ENCODE measurements at places on chromosomes 6 and 20.

DNA sequence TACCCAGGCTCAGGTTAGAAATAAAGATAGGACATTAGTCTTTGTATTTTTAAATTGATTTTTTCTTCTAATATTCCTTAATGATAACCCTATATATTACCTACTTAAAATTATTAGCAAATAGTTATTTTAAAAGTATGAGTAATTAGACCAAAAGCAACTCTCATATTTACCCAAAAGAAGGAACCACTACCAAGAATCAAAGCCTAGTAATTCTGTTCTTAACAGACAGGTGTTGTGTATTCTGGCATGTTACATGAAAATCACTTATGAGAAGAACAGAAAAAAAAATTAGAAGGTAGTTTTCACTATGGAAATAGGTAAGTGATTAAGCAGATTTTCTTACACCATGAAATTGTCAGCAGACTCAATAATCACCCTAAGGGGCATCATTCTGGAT is 105.1 kb downstream of the ATG5 start:
- no peak for DNase-seq

DNA sequence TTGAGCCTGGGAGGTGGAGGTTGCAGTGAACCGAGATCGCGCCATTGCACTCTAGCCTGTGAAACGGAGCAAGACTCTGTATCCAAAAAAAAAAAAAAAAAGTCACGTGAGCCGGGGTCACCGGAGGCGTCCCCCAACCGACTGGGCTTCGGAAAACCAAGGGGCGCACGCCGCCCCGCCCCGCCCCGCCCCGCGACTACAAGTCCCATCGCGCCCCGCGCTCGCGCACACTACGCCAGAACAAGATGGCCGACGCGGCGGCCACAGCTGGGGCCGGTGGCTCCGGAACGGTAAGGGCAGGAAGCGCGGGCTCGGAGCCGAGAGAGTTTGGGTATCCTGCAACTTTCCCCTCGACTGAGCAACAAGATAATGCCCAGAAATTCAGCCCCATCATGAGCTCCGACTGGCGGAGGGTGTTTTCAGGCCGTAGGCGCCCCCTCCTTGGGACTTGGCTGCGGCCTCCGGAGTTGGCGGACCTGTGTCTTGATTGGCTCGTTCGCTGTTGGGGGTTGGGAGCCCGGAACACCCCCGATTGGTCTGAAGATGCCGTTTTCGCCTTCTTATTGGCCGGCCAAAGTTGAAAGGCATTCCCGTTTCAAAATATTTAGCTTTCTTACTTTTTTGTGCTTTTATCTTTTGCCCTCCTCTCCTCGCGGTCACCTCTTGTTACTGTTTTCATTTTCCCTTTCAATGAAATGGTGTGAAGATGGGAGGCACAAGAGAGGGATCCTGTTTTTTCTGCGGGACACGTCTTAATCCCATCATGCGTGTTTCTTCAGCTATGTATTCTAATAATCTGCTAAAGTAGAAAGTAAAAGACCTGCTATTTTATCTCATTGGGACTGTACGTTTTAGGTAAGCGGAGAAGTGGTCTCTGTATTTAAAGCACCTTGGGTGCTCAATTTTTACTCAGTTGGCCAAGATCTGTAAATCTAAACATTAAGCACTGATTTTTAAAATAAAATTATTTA is at the start of gene TAF8:
Gene TAF8 (plus strand): TSS at position 228 of the 971 bp plus-strand sequence. CDS start 18 bp downstream, at position 246.
- peak; percentile 96 for DNase-seq

GRCh38 chr6:106474466-106474865 is 113.9 kb downstream of the CRYBG1 start:
- DNase-seq, result no peak

- DNase-seq, result peak; percentile 91
Observed at GRCh38 chr6:14734052-14734415, 511.8 kb upstream of the JARID2 start.

GRCh38 chr20:54257071-54257816 is 49.4 kb downstream of the PFDN4 start:
- no peak for DNase-seq

DNA sequence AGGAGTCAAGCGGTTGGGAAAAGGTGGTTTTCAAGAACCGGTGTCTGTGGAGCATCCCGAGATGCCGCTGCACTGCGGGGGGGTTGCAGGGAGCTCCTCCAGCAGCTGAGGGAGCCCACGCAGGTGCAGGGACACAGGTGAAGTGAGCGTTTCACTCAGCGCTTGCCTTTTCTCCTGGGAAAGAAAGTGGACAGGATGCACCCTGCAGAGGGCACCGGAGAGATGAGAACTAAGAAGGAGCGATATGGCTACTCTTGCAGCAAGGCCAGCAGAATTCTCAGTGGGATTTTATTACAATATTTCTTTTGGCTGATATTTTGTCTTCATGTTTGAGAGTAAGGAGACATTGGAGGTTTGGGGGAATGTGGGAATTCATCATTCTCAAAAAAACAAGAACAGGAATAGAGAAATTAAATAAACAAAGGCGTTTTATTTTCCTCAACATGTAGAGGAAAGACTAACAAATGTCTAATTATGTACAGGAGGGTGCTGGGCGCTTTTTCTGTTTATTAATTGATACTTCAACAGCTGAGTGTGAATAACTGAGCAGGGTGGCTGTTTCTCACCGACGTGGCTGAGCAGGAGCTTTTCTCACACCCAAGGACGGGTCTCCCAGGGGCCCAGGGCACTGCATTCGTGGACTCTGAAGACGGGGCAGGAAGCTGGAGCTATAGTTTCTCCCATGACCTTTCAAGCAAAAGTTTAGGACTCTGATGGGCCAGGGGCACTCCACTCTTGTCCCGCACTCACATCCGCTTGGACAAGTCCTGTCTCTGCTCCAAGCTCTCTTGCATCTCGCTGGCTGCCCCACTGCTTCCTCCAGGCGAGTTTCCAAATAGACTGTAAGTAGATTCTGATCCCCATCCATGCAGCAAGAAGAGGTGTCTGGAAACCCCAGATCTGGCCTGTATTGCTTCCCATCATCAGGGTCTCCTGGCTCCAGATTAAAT is 176.1 kb downstream of the SMOC2 start:
- DNase-seq, result no peak

GRCh38 chr20:55790178-55790577 is 215.1 kb downstream of the CBLN4 start:
- DNase-seq, result no peak

DNA sequence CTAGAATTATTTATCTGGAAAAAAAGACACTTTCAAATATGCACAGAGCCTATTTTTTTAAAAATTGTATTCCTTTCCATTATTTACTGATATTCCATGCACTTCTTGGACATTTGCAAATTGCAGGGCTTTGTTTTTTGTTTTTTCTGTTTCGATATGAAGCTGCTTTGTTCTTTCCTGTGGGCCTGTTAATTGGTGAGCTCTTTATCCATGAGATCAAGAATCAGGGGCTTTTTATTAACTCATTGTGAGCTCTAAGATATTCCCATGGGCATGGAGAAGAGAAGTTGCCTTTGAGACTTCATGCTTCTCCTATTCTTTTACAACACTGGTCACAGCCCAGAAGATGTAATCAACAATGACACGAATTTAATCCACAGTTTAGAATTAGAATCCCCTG is 145.1 kb downstream of the SAMD5 start:
- no peak for DNase-seq

GRCh38 chr6:47592131-47592840 is 106.1 kb upstream of the ADGRF4 start:
- no peak for DNase-seq

DNA sequence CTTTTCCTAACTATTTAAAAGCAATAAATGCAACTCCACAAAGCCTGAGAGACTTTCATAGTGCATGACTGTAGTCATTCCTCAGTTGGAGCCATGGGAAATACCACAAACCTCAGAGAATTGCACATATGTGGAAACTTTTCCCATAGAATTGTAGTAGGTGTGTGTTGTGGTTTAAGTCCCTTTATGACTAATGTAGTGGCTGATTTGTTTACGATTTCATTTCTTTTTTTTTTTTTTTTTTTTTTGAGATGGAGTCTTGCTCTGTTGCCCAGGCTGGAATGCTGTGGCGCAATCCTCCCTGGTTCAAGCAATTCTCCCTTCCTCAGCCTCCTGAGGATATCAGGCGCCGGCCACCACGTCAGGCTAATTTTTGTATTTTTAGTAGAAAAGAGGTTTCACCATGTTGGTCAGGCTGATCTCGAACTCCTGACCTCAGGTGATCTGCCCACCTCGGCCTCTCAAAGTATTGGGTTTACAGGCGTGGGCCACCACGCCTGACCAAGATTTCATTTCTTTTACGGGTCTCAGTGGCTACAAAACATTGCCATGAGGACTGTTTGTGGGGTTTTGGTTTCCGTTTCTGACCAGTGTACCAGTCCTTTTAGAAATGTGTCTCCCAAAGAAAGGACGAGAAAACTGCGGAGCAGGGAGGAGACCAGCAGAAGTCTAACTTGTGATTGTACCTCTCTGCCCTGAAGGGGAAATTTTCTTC is 212.1 kb upstream of the MARCKS start:
- no peak for DNase-seq

- DNase-seq, result no peak
Observed at GRCh38 chr6:79702691-79703090, 71.6 kb downstream of the SH3BGRL2 start.

GRCh38 chr20:59646487-59646886 is 42.1 kb downstream of the PHACTR3 start:
- DNase-seq, result no peak

GRCh38 chr6:160088784-160089533 is 32.7 kb upstream of the SLC22A1 start:
- no peak for DNase-seq

GRCh38 chr6:109897561-109898080 is 80.5 kb upstream of the GPR6 start:
- DNase-seq, result no peak

DNA sequence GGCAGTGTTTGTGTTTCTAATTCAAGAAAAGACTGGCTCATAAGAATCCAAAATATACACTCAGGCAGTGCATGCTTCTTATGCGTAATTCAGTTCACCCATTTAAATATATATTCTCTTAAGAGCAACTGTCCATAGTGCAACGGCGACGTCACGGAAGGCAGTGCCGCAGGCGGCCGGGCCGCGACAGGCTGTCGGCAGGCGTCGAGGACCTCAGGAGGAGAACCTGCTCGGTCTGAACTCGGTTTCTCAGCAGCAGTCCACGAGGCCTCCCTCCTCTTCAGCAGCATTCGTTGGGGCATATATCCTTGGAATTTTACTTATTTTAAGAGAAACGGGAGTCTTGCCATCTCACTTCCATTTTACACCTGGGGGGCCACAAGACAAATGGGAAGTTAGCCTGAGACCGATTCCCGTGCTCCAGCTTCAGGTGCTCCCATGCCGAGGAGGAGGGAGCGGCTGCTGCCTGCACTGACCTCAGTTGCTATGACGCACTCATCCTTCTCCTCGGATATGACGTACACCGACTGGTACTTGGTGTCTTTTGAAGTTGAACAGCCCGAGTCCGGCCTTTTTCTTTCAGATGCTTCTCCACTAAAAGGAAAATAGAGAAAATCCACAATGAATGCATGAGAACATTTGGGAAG is 8.2 kb downstream of the DLL1 start:
- no peak for DNase-seq

GRCh38 chr6:100035873-100036653 is 42.0 kb upstream of the MCHR2 start:
- no peak for DNase-seq

DNA sequence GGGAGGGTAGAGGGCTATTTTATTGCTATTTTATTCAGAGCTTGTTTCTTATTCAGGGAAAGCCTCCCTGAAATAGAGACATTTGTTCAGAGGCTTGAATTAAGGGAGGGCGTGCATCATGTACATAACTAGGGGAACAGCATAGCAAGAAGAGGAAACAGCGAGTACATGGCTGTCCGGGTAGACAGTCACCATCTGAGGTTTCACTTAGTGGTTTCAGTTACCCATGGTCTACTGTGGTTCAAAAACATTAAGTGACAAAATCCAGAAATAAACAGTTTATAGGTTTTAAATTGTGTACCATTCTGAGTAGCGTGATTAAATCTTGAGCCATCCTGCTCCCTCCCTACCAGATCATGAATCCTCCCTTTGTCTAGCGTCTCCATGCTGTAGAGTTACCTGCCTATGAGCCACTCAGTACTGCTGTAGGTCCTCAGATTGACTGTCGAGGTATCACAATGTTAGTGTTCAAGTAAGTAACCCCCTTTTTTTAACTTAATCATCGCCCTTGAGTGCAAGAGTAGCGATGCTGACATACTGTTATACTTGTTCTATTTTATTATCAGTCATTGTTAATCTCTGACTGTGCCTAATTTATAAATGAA is 791.5 kb downstream of the TFAP2A start:
- DNase-seq, result no peak

DNA sequence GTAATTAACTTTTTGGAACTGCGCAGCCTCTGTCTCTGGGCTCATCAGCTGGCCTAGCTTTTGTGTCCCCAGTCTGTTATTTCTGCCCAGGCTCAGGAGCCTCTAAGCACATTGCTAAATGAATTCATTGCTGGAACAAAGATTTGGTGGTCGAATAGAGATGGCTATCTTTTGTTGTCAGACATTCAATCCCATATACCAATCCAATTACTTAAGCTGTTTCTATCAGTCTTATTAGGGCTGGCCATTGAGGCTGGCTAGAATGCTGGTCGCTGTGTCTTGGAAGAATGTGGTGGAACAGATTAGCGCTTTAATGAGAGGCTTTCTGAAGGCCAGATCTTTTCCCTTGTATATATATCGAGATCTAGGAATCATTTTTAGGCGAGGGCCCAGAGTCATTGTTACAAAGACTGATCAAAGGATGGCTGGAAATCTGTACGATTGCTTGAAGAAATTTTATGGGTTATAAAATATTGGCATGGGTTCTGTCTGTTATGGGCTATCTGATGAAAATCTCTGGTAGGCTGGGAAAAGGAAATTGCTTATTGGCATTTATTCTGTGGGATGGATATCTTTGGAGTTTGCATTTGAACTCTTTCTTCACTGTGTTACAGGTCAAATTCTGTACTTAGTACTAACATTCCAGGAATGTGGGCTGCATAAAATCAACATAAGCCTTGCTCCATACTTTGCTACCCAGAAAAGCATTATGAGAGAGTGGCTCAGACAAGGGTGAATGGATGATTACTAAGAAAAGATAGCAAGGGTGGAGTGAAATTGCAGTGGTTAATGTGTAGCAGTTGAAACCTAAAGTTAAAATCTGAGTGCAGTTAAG is 34.8 kb upstream of the JAG1 start:
- no peak for DNase-seq

DNA sequence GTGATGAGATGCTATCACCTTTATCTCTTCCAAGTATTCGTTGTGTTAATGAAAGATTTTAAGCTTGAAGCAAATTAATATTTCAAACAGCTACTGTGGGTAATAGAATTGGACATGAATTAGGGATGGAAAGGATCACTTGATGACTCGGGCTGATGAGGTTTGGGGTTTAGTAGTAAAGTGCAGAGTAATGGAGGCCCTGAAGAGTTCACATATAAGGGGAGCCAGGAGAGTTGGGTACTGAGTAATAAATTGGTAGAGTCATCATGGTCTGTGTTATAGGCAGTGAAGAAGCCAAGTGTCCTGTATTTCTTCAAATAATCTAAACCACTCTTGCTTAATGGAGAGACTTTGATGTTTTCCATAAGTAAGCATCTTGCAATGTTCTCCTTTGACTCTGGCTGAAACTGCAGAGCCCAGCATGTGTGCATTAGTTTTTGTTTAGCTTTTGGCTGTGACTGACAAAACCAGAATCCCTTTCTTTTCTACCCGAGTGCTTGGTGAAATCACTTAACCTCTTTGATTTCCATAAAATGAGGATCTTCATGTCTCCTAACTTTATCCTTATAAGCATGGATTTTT is 57.6 kb downstream of the L3MBTL3 start:
- DNase-seq, result no peak

GRCh38 chr20:60642541-60642940 is 609.5 kb upstream of the CDH4 start:
- no peak for DNase-seq

- no peak for DNase-seq
Observed at GRCh38 chr6:124319410-124319809, 515.7 kb downstream of the NKAIN2 start.

- peak; percentile 29 for DNase-seq
Observed at GRCh38 chr6:28005152-28005890, 48.3 kb downstream of the OR2B6 start.

All from erythroblast (primary cell).